ENCODE measurements at places on chromosomes 3 and 15.

DNA sequence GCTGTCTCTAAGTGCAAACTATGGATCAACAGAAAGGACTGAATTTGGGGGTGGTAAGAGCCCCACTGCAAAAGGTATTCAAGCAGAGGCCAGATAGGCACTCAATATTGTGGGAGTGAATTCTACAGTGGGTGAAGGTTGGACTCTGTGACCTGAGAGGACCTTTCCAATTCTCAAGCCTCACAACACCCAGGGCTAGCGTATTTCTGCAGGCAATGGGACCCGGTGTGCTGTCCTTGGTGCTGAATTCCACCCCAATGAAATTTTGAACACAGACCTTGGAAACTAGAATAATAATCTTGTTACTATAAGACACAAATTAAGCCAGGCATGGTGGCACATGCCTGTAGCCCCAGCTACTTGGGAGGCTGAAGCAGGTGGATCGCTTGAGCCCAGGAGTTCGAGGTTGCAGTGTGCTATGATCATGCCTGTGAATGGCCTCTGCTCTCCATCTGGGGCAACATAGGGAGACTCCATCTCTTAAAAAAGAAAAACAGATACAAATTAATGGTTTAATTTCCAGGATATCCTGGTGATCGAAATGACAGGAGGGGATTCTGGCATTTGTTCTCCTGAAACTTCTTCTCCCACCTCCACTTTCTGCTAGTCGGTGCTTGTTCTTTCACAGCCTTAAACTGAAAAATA lies 135.4 kb downstream of the RAB11A start:
- no peak for DNase-seq

DNA sequence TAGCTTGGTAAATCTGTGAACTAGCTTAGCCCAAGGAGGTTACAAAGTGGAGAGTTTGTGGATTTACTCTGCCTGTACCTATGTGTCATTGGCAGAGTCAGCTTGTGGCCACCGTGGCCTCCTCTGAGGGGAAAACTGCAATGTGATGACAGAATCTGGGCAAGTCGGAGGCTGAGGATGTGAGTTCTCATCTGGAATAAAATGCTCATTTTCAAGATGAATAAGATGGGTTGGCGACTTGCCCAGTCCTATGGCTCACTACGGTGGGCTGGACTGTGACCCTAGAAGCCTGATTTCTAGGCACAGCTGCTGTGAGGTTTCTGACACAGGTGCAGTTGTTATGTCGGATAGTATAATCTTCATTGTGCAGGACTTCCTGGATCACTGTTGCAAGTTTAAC lies 83.7 kb downstream of the ETV5 start:
- DNase-seq, result no peak

DNA sequence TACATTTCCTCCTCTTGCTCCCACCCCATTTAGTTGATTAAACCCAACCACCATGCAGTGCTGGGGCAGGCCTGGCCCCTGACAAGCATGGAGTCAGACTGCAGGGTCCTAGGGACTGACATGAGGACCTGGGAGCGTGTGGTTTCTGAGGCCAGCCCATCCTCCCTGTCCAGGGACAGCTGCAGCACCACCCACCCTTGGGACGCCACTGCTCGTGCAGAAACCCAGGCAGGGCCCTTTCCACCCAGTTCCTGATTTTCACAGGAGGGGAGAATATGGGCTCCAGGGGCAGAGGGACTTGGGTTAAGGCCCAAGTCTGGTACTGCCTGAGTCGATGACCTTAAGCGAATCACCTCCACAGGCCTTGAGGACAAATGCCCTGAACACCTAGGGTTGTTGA lies 23.7 kb downstream of the PLXND1 start:
- DNase-seq, result no peak

DNA sequence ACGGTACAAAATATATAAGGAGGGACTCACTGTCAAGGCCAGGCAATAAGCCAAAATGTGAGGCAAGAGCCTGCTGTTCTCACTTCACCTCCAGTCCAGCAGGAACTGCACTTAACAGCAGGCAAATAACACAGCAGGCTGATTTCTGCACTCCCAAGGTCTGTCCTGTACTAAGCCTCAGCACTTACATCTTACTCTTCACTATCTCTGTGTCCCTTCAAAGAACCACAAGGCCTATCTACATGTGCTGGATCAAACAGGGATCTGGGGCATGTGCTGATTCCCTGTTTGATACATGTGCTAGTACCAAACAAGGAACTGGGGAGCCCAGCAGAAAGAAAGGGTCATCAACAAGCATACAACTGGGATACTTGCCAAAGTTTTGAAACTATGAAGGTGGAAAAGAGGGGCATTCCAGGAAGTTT lies 22.2 kb downstream of the UACA start:
- DNase-seq, result no peak

DNA sequence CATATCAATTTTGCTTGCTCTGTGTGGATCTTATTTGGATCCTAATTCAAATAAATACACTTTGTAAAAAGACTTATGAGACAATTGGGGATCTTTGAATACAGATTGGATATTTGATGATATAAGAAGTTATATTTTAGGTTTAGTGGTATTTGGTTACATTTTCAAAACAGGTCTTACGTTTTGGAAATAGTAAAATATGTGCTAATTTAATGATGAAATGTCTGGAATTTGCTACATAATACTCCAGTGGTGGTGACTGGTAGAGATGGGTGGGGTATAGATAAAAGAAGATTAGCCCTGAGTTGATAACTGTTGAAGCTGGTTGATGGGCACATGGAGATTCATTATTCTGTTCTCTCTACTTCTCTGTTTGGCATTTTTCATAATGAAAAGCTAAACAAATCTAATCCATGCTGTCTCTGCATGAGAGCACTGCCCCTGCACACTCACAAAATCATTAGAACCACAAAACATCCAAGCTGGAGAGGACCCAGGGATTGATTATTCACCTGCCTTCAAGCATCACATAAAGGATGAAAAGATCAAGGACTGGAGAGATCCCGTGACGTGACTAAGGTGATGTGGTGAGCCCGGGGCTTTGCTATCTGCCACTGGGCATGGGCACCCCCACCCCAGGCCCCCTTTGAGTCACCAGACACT lies 58.9 kb downstream of the TLE3 start:
- no peak for DNase-seq

Measured in stimulated activated CD4-positive, alpha-beta T cell treated with anti-CD3 and anti-CD28 coated beads, Interleukin-1b, Interleukin-23, amount 100 ng/mL, for 1 hour (primary cell).